Stimulated activated CD4-positive, alpha-beta T cell treated with anti-CD3 and anti-CD28 coated beads, Interleukin-1b, Interleukin-23, amount 100 ng/mL, for 1 hour (primary cell): ENCODE measurements at places on chromosomes 3 and 15.

- no peak for DNase-seq
Measured at GRCh38 chr3:151520105-151520504, 59.2 kb upstream of the IGSF10 start.

- DNase-seq, result no peak
Measured at GRCh38 chr3:59432665-59433064, 382.8 kb upstream of the CFAP20DC start.

- DNase-seq, result no peak
Measured at GRCh38 chr3:188874576-188874975, 297.2 kb upstream of the TPRG1 start.

DNA sequence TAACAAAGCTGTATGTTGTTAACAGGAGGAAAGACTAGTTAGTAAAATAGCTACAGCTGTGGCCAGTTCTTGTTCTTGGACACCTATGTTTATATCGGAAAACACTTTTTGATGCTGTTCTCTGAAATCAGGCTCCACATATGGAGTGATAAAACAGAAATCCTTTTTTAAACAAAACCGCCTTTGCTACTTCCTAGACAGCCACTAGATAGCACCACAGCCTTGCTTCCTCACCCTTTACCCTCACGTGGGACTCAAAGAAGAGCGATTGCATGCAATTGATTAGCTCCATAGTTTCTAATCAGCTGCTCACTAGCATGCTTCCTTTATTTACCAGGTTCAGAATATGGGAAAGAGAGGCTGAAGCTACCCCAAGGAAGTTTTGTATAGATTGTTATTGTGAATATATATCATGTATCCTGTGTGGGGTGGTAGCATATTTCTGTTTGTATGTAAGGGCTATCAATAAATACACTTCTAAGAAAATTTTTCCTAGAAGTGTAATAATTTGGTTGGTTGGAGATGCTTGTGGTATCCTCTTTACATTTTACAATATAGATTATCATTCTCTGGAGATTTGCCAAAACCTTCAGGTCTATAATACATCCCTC, 4.3 kb upstream of the MTFMT start:
- DNase-seq, result no peak

GRCh38 chr3:126158912-126159454, 21.4 kb downstream of the ALDH1L1 start:
- no peak for DNase-seq

DNA sequence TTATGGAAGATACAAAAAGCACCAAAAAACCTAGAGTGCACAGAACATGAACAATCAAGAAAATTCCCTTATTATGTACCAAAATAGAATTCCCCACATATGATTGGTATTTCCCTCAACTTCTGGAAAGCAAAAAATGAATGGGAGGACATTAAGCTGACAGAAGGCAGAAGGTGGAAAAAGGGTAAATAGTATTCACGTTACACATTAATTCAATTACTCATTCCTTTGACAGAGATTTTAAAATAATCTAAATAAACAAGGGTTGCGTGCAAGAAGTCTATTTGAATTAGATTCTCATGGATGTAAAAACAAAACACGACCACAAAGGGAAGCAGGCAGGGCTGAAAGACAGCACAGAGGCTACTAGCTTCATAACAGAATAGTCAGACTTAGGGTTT, 260.5 kb upstream of the ZPLD1 start:
- no peak for DNase-seq

- DNase-seq, result no peak
Measured at GRCh38 chr15:100275641-100276040, 66.1 kb downstream of the ADAMTS17 start.

- no peak for DNase-seq
Measured at GRCh38 chr3:124261306-124261705, 269.4 kb upstream of the ROPN1 start.

DNA sequence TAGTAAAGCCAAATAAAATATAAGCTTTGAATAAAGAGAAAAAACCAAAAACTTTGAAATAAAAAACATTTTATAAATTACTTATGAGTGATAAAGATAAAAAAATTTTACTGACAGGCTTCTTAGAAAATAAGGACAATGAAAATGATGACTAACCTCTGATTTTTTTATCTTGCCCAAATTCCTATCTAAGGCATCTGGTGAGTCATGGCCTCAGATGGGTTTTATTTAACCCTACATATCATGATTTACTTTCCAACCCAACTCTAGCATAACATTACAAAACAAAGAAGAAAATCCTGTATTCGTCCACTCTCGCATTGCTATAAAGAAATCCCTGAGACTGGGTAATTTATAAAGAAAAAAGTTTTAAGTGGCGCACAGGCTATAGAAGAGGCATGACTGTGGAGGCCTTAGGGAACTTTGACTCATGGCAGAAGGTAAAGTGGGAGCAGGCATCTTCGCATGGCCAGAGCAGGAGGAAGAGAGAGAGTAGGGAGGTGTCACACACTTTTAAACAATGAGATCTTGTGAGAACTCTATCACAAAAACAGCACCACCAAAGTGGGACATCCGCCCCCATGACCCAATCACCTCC, 152.1 kb downstream of the NEK10 start:
- no peak for DNase-seq

GRCh38 chr3:58565621-58566397, 11.4 kb downstream of the FAM107A start:
- DNase-seq, result no peak

DNA sequence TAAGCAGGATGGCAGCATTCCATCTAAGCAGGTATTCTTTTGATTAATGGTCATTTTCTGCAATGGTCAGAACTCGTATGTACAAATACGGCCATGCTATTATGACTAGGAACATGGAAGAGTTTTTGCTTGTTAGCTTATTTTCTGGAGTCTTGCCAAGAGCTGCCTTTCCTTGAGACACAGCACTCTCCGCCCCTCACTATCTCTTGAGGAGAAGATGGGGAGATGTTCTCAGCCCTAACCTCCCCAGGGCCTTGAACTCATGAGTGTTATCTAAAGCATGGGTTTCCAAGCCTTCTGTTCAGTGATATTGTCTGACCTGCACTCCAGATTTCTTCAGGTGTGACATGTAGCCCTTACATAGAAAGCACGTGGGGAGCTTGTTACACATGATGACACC, 65.9 kb upstream of the ACTC1 start:
- no peak for DNase-seq

GRCh38 chr3:8444883-8445282, 56.7 kb upstream of the LMCD1 start:
- DNase-seq, result no peak

DNA sequence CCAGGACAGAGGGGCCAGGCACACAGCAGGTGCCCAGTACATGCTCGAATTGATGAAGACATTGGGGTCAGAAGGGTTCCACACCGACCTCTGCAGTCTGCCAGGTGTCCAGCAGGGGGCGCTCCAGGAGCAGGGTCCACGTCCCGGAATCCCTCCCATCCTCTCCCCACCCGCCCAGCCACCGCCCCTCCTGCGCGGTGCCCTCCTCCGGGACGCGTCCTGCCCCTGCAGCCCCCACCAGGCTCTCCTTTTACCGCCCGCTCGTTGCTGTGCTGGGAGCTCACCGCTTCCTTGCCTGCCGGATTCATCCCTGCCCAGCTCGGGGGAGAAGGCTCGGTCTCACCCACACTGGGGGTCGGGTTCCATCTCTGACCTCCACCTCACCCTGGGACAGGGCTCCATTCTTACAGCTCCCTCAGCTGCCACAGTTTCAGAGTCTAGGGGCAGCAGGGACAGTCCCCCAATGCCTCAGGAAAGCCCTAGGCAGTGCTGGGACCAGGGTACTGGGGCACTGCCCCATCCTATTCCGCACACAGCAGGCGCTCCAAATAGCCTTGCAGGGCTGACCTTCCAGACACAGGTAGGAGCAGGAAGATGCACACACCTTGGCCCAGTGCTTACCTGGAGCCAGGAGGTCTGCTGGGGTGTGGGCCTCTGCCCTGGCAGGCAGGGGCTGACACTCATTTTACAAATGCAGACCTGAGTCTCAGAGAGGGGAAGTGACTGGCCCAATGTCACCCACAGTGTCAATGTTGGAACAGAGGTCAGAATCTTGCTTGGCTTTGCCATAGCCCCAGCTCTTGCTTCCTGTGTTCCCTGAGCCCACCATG, 31.0 kb downstream of the GRIP2 start:
- peak; percentile 54 for DNase-seq

DNA sequence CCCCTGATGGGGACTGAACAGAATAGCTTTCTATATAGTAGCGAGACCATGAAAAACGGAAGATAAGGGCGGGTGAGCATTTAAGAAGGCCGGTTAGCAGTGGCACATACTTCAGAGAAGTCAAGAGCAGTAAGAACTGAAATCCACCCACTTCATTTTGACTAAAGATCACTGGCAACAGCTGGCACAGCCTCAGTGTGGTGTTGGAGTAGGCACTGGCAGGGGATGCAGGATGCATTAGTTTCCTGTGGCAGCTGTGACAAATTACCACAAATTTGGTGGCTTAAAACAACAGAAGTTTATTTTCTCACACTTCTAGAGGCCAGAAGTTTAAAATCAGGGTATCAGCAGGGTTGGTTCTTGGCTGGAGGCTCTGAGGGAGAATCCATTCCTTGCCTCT, 176.5 kb downstream of the ADAMTSL3 start:
- DNase-seq, result no peak

- DNase-seq, result no peak
Measured at GRCh38 chr15:91970142-91970541, 116.6 kb downstream of the SLCO3A1 start.
